ENCODE measurements at places on chromosomes 1 and 21. TPM values are rescaled to one million over a fixed set of nuclear protein-coding genes. Genes with fewer than 3 reads are reported as not detected.

DNA sequence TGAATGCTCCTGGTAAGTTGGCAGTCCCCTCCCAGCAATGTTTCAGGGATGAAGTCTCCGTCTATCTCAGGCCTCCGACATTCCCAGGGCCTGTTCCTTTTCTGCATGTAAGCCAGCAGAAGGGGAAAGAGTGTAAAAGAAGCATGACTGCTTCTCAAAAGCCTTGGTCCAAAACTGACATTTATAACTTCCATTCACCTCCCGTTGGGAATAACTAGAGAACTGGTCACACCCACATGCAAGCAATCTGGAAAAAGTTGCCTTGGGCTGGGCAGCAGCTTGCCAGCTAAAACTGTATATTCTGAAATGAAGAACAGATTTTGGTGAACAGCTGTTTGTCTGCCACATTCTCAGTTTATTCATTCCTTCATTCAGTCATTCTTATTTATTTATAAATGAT is 24.2 kb upstream of the NPL start:
- DNase-seq: no peak

DNA sequence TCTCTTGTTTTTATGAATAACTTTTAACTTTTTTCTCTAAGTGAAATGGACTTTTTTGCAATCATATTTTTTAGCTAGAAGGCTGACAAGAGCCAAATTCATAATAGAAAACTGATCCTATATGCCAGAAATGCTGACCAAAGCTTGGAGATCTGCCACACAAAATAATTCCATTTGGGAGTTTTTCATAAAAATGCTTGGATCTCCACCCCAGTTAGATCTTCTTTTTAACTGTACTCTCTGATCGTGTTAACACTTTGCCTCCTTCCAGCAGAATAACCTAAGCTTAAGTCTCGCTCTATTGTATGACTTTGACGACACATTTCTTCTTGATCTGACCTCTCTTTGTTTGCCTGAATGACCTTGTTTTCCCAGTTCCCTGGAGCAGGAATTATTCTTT is 16.8 kb downstream of the FLG2 start:
- no peak for DNase-seq

- no peak for DNase-seq
Observed at GRCh38 chr1:229344937-229345684, 2.3 kb upstream of the CCSAP start.

DNA sequence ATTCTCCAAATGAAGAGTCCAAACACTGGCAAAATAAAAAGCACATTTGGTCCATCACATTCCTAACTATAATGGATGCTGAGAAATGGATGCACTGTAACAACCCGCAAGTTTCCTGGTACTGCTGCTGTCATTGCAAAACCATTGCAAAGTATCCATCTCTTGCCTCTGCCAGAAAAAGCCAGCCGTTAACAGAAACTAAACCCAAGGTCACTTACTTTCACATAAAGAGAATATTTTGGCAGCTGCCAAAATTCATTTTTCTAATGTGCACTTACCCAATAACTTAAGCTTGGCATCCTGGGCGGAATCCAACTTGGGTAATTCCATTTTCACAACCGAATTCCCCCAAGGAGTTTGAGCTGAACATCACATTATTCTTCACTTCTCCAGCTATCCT is 77.0 kb upstream of the LRRC8D start:
- no peak for DNase-seq

DNA sequence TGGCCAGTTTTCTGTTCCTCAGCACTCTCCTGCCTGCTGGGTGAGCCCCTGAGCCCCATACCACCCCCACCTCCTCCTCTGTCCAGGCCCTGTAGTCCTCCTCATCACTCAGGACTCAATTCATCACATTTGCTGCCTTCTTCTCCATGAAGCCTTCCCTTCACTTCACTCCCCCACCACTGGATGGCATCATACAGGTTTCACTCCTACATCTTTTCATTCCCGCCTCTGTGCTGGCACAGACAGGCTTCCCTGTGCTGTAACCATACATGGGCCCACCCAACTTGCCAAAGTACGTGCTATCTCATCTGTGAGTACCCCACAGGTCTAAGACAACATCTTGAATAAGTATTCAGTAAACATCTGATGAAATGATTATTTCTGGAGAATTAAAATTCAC is 56.9 kb downstream of the SLC45A1 start:
- peak; percentile 70 for DNase-seq

DNA sequence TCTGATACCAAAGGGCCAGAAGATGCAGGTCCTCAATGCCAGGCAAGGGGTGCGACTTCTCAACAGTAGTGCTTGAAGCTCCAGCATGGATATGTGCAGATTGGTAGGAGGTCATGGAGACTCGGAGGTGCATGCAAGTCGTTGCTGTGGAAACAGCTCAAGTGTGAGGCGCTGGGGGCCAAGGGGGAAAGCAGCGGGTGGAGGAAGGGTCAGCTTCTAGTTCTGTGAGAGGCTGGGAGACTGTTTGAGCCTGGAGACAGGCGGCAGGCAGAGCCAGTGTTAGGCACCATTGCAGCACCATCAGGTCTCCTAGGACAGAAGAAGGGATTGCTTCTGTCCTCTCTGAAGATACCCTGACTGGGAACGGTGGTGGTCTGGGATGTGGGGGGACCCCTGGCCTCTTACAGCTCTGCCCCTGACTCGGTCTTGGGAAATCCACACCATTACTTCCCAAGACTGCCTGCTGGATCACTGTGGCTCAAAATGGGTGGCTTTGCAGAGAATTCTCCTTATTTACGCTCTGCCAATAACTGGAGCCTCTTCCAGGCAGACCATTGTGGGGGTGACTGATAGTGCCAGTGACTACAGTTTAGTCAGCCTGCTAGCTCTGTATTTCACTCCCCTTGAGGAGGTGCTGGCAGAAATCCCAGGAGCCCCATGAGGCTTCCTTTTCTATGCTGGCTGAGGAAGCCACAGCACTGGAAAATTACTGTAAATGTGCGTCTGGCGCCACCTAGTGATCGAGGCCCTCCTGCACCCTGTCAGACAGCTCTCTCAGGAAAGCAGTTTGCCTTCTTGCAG is 46.3 kb upstream of the VANGL1 start:
- peak; percentile 90 for DNase-seq

DNA sequence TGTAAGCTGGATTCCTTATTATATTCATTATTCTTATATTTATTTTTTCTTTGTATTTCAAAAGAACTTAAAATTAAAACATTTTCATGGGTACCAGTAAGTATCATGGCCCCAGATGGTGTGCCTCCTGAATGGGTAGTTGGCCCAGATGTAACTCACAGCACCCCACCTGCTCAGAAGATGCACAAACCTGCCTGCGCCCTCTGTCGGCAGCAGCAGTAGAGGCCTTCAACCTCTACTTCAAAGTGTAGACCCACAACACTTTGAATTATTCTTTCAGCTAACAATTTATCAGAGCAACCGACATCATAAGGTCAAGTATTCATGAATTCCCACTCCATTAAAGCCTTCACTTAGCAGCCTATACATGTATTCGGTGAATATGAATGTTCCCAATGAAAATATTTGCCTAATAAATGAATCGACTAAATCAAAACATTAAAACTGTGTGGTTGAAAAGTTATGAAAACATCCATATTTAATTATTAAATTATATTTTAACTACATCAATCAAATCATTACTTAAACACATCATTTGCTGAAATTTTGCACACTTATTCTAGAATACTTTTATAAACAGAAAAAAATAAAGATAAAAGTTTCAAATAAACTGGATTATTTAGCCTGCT is 25.4 kb downstream of the PIGM start:
- peak; percentile 91 for DNase-seq

GRCh38 chr1:216223486-216223885 is 199.8 kb downstream of the USH2A start:
- no peak for DNase-seq

GRCh38 chr1:88731475-88732269 is 47.6 kb downstream of the PKN2 start:
- no peak for DNase-seq

DNA sequence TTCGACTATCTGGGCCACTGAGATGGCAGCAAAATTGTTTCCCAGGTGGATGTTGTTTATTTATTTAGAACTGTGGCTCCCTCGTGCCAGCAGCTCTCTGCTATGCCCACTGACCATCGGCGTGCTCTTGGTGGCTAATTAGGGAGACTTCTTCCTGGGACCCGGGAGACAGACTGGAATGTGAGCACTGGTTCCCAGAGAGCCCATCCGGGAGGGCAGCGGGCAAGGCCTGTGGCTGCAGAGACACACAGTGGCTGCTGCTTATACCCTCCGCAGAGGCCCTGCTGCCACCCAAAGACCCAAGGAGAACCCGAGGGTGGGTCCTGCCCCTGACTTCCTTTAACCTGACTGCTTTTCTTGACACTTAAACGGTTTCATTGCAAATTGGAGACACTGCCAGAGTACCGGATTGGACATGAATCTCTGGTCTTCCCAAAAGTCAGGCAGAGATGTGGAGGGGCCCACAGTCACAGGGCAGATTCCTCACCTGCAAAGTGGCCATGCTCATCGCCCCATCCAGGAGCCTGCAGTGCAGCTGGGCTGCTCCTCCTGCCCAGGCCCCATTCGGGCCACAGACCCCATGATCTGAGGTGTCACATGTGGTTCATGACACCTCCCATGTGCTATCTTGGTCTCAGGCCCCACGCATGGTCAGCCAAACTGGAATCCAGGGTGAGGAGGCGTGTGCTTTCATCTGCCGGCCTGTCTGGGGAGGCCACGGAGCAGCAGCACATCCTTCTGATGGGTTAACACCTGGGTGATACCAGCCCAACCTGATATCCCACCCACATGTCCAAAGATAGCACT is 5.7 kb upstream of the MATN1 start:
- DNase-seq: no peak

DNA sequence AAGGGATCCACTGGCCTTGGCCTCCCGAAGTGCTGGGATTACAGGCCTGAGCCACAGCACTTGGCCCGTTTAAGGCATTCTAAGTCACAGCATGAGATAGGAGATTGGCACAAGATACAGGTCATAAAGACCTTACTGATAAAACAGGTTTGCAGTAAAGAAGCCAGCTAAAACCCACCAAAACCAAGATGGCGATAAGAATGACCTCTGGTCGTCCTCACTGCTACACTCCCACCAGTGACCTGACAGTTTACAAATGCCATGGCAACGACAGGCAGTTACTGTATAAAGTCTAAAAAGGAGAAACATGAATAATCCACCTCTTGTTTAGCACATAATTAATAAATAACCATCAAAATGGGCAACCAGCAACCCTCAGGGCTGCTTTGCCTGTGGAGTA is 33.3 kb upstream of the RCC2 start:
- no peak for DNase-seq

DNA sequence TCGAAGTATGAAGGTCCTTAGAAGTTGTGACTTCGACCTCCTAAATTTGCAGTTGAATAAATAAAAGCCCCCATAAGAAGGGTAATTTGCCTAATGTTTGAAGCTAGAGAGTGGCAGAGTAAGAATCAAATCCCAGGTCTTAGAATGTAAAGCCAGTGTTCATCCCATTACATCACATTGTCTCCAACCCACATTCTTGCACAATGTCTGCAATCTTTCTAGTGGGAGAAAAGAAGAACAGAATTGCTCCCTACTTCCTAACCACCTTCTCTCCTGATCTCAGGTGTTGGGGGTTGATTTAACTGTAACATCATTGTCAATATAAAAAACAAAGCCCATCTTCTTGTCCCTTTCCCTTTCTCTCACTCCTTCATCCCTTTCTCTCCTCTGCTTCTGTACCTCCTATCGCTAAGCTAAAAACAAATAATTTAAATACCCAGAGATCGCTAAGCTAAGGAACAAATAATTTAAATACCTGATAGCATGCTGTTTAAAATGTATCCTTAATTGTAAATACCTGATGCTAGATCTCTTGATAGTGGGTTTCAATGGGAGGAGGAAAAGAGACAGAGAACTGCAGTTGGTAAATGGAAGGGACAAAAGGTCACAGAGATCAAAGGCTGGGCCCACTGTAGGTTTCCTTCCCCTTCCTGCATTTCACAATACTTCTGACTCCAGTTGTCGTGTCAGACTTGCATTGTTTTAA is 32.1 kb upstream of the CCDC190 start:
- no peak for DNase-seq

- DNase-seq: no peak
Observed at GRCh38 chr1:228860911-228861831, 125.9 kb downstream of the RHOU start.

DNA sequence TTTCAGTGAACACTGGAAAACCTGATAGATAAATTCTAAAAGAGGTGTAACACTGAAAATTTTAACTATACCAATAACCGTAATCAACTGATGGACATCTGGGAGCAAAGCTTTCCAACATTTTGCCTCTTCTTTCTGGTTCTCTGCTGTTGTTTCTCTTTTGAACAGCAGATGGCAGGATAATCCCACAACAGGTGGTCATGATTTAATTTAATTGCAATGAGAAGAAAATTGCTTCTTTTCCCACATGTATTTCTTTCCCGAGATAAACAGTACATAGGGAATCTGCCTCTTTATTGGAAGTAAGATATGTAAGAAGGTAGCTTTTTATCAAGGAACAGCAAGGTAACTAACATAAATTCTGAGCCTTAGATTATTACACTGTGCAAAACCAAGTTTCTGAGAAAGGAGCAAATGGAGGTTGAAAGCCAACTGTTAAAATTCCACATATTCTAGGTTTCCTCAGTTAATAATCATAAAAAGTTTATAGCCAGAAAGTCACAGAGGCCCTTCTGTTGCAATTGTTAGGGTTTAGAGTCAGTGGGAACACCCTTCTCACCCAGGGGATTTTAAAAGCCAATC is 72.9 kb downstream of the RPS6KA1 start:
- peak; percentile 89 for DNase-seq

- DNase-seq: no peak
Observed at GRCh38 chr1:227547310-227548118, 15.8 kb upstream of the ZNF678 start.

GRCh38 chr1:66274634-66275033 is 259.3 kb upstream of the SGIP1 start:
- peak; percentile 71 for DNase-seq

- DNase-seq: no peak
Observed at GRCh38 chr1:153816283-153816889, 41.2 kb downstream of the SLC27A3 start.

DNA sequence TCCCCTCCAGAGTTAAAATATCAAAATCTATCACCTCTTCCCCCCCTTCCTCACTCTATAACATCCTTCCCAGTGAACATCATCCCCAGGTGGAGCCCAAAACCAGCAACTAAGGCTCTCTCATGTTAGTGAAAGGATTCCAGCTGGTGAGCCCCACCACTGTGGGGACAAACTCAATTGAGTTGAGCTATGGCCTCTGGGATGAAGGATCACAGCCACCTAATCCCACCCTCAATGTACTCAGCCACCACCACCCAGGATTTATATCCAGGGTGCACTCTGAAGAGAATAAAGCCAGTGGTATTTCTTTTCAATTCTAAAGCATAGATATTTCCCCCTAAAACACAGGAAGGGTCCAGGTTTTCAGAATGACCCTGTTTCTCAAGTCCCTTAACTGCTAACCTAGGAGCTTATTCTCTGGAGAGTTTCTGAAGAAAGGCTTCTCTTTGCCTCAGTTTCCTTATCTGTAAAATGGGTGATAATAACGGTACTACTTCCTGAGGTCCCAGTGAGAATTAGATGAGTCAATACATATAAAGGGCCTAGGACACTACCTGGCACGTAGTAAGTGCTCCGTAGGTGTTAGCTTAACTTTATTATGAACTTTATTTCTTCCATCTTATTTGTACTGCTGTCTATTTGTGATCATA is 15.6 kb upstream of the BOLA1 start:
- peak; percentile 59 for DNase-seq

- DNase-seq: no peak
Observed at GRCh38 chr1:151510020-151510405, 1.2 kb upstream of the CGN start.

C21orf58 gene
- 28.4 TPM for total RNA-seq

IGSF9 gene
- total RNA-seq: not detected

FAM177B gene
- 0.47 TPM for total RNA-seq

SLC1A7 gene
- not detected for total RNA-seq

PRSS38 gene
- total RNA-seq: not detected

PIK3C2B gene
- 22.7 TPM for total RNA-seq

WRAP73 gene
- total RNA-seq: 44.7 TPM

SYCP1 gene
- total RNA-seq: not detected

FCRL5 gene
- total RNA-seq: not detected
